ENCODE measurements at places on chromosomes 4 and X. TPM values are rescaled to one million over a fixed set of nuclear protein-coding genes. Genes with fewer than 3 reads are reported as not detected.

Gene ASMT
- total RNA-seq, result not detected

GRCh38 chrX:65572971-65573370, 38.4 kb upstream of the LAS1L start:
- no peaks in the 10 kb centered on the region for H3K27me3 ChIP-seq
- H3K4me3 ChIP-seq, result no peak overlapping the region
- H3K4me1 ChIP-seq, result no peaks in the 10 kb centered on the region
- no peaks in the 10 kb centered on the region for H3K36me3 ChIP-seq
- no peak for DNase-seq

DNA sequence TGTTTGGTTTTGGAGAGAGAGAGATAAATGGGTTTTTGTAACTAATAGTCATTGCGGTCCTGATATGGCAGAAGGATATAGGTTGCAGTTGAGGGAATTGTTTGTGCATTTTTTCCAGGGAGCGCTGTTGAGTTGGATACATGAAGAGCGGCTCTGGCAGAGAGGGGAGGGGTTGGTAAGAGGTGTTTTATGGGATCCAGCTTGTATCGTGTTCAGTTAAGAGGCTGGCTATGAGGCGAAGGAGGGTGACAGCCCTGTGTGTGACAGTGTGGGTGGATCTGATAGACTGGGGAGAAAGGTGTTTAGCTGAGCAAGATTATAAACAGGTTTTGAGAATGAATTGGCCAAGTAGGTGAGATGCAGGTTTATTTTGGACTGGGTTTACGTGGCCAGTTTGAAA, 1.5 kb downstream of the SPANXN4 start:
- H3K4me3 ChIP-seq, result no peak overlapping the region
- H3K36me3 ChIP-seq, result no peaks in the 10 kb centered on the region
- no peak overlapping the region for H3K27ac ChIP-seq
- no peaks in the 10 kb centered on the region for H3K4me1 ChIP-seq
- no peaks in the 10 kb centered on the region for H3K27me3 ChIP-seq
- no peak for DNase-seq

DNA sequence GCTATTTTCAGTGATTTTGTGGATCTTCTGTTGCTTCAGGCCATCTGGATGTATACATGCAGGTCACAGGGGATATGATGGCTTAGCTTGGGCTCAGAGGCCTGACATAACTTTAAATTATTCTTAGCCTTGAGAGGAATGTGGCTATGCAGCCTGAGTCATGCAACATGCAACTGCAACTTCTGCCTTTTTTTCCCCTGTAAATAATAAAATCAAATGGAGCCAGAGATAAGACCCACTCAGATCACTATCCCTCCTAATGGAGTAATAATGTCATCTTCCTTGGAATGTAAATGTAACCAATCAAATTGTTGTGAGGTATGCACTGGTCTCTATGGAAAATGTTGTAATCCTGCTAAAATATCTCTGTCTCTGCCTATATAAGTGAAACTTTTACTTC, 54.9 kb downstream of the MAGEB17 start:
- no peaks in the 10 kb centered on the region for H3K36me3 ChIP-seq
- H3K4me1 ChIP-seq, result no peaks in the 10 kb centered on the region
- H3K27me3 ChIP-seq, result no peaks in the 10 kb centered on the region
- H3K4me3 ChIP-seq, result no peak overlapping the region

- H3K4me3 ChIP-seq, result no peak overlapping the region
- no peak overlapping the region for H3K27ac ChIP-seq
- no peaks in the 10 kb centered on the region for H3K36me3 ChIP-seq
- DNase-seq, result no peak
- no peaks in the 10 kb centered on the region for H3K27me3 ChIP-seq
Measured at GRCh38 chr4:133996431-133997121, 205.0 kb downstream of the PABPC4L start.

GRCh38 chrX:104310090-104310489, 55.4 kb upstream of the ESX1 start:
- no peaks in the 10 kb centered on the region for H3K27me3 ChIP-seq
- DNase-seq, result no peak
- no peak overlapping the region for H3K27ac ChIP-seq

DNA sequence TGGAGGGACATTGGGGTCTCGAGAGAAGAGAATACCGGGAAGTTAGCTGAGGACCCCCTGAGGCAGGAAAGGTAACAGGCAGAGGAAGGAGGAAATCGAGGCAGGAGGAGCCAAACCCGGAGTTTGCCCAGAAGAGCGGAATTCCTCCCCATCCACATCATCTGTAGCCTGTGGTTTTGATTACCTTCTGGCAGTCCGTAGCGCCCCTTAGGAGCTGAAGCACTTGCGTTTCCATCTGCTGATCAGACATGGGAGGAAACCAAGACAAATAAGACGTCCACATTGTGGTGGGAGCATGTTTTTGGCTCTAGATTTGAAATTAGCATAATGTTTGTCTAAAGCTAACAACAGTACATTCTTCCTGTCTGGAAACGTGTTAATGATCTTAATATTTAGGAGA, 26.8 kb upstream of the HMX1 start:
- peaks cover under 1% of the 10 kb centered on the region for H3K27me3 ChIP-seq
- DNase-seq, result no peak
- no peak overlapping the region for H3K4me3 ChIP-seq
- H3K27ac ChIP-seq, result no peak overlapping the region

GRCh38 chr4:48725414-48725813, 54.7 kb downstream of the FRYL start:
- no peak overlapping the region for H3K27ac ChIP-seq
- no peak overlapping the region for H3K4me3 ChIP-seq
- no peak for DNase-seq
- H3K4me1 ChIP-seq, result no peaks in the 10 kb centered on the region
- H3K27me3 ChIP-seq, result no peaks in the 10 kb centered on the region

GRCh38 chr4:163895378-163896005, 401.0 kb downstream of the TMA16 start:
- H3K27ac ChIP-seq, result no peak overlapping the region
- no peak overlapping the region for H3K4me3 ChIP-seq
- no peaks in the 10 kb centered on the region for H3K27me3 ChIP-seq

DNA sequence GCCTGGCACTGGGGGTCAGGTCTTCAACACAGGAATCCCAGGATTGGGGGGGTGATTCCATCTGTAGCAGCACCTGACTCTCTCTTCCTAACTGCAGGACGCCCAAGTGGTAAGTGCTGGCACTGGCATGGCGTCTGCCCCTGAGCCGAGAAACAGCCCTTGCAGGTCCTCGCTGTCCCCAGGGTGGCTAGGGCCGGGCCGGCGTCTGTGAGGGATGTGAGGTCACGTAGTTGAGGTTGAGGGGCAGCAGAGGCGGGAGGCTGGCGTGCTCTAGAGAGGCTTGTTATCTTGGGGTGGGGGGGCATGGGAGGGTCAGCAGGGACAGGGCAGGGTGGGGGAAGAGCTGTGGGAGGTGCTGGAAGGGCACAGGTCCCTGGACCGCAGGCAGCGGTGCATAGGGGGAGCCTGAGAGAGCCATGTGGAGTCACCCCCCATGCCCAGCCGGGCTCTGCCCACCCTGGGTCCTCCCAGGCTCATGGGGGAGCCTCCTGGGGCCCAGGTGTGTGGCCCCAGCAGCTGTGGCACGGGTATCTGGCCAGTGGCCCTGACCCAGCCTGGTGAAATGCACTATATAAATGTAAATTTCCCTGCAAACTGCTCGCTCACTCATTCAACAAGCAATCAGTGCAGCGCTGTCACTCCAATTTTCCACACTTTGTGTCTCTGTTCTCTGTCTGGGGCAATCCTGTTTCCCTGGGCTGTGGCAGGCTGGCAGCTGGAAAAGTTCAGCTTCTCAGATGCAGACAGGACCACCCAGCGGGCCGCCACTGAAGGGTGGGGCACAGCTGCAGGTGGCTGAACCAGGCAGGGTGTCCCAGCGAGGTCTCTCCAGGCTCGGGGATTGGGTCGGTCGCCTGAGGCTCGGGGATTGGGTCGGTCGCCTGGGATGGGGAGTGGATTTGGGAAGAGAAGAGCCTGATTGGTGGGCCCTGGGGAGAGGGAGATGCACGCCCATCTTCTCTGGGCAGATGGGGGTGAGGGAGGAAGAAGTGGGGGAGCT, 102.2 kb upstream of the NKX1-1 start:
- peaks cover 2% of the 10 kb centered on the region for H3K27me3 ChIP-seq
- no peaks in the 10 kb centered on the region for H3K4me1 ChIP-seq
- no peak overlapping the region for H3K27ac ChIP-seq
- peak; percentile 49 for DNase-seq
- H3K4me3 ChIP-seq, result no peak overlapping the region
- no peaks in the 10 kb centered on the region for H3K36me3 ChIP-seq

DNA sequence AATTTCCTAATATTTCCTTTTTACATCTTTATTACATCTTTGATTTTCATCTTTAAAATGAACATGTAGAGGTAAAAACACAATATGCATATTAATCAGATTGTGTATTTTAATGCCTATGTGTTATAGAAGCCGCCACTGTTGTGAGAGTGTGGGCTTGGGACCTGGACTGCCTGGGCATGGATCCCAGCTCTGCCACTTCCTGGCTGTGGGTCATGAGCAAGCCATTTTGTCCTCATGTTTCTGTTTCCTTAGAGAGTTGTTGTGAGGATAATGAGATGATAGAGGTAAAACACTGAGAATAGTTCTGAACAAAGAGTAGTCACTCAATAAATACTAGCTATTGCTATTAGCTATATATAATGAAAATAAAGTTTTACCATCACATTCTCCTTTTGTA, 38.4 kb upstream of the SCOC start:
- H3K27me3 ChIP-seq, result no peaks in the 10 kb centered on the region
- no peak overlapping the region for H3K4me3 ChIP-seq
- DNase-seq, result no peak

DNA sequence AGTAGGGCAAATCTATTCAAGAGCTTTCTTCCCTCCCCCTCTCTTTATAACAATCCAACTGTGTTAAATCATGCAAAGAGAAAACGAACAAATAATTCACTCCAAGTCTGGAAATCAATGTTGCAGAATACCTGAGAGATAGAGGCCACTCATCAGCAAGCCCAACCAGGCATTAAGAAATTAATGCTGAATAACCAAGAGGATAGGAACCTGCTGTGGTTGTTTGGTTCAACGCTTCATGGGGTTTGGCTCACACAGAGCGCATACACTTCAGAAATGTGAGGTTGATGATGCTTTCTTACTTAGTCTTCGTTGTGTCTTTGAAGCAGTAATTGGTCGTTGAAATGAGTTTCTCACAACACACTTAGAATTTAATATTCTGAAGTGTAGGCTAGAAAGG, 1540.0 kb upstream of the PABPC4L start:
- no peaks in the 10 kb centered on the region for H3K36me3 ChIP-seq
- H3K4me3 ChIP-seq, result no peak overlapping the region
- H3K27ac ChIP-seq, result no peak overlapping the region
- H3K4me1 ChIP-seq, result no peaks in the 10 kb centered on the region
- no peak for DNase-seq
- H3K27me3 ChIP-seq, result no peaks in the 10 kb centered on the region

Gene JAKMIP1
- total RNA-seq, result not detected

DNA sequence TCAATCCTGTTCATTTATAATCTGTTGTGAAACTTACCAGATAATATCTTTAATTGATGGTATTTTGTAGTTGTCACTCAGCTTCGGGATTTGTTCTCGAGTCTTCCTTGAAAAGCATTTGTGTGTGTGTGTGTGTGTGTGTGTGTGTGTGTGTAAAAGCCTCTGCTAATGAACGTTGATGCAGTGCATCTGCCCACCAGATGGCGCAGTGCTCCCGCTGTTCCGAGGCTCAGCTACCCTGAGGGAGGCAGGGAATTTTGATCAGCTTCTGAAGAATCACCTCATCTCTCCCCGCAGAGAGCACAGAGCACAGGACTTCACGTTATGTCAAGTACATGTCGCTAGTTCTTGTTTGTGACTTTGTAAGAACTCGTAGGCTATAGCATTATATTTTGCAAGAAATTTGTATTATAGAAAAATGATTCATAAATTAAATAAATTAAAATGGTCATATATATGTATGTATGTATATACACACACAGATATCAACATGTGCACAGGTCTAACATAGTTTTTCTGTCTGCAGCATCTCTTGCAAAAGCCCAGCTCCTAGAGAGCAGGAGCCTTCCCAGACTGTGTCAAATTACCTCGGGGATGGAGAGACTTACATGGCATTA, 316.7 kb upstream of the IGFBP7 start:
- no peak overlapping the region for H3K4me3 ChIP-seq
- H3K36me3 ChIP-seq, result no peaks in the 10 kb centered on the region
- H3K27me3 ChIP-seq, result peaks cover 10% of the 10 kb centered on the region
- DNase-seq, result peak; percentile 74

Gene MAGED4
- total RNA-seq, result not detected

All from right lobe of liver (tissue), 6 donors.